ENCODE measurements at places on chromosomes 2 and 18.

DNA sequence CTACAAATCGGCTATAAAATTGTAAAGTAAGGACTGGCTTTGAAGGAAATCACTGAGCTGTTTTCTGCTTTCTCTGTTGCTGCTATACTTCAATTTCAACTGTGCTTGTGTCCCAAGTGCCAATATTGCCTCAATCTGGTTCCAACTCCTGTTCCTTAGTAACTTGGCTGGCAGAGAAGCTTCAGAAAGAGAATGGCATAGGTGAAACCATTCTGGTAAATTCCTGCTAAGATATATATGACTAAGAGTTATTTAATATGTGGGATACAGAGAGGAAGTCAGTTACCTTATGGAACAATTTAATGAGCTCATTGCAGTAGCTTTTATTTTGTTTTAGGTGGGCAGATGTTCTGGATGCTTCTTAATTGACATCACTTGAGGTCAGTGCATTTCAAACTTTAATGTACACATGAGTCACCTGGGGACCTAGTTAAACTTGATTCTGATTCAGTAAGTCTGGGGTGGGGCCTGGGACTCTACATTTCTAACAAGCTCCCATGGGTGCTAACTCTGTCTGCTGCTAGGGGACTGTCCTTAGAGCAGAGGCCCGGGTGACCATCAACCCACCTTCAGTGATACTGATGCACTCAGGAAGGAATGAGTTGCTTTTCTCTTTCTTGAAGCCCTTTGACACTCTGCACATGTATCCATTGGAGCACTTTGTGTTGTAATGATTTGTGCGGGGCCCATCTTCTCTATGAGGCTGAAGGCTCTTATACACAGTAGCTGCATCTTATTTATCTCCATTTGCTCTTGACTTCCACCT, 47.6 kb downstream of the LIPG start:
- DNase-seq, result peak; percentile 20

DNA sequence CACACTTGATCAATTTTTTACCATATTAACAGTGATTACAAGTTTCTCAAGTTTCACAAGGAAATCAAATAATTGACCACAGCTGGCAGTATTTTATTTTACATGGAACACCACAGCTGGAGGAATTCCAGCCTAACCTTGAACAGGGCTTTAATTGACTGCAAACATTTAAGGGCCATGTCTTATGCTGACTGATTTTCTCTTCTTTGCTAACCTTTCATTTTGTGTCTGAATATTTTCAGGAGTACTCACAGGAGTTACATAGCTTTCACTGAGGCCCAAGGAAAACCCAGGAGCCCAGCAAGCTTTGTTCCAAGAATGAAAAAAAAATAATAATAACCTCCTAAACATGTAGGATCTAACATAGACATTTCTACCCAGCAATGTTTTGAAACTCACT, 49.6 kb downstream of the FRZB start:
- DNase-seq, result peak; percentile 4

GRCh38 chr18:38386146-38386545, 820.5 kb upstream of the CELF4 start:
- DNase-seq, result no peak

DNA sequence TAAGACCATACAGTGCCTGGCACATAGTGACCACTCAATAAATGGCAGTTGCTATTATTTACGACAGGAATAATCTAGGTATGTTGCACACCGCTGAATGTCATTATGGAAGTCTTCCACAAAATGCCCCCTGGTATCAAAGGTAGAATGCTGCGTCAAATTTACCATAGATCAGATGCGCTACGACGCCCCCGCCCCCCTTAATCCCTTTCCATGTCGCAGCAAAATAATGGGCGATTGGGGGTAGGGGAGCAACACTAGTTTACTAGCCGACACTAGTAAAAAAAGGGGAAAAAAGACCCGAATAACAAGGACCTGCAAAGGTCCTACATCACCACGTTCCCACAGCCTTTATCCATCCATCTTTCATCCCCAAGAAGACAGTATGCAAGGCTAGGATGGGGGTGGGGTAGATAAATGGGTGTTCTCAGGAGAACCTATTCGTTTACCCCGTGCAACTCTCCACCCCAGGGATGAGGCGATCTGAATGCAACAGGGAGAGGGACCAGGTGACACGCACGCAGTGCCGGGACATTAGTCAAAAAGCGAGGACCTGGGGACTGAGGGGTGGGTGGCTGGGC, 455 bp downstream of the PREPL start:
- DNase-seq, result peak; percentile 19

DNA sequence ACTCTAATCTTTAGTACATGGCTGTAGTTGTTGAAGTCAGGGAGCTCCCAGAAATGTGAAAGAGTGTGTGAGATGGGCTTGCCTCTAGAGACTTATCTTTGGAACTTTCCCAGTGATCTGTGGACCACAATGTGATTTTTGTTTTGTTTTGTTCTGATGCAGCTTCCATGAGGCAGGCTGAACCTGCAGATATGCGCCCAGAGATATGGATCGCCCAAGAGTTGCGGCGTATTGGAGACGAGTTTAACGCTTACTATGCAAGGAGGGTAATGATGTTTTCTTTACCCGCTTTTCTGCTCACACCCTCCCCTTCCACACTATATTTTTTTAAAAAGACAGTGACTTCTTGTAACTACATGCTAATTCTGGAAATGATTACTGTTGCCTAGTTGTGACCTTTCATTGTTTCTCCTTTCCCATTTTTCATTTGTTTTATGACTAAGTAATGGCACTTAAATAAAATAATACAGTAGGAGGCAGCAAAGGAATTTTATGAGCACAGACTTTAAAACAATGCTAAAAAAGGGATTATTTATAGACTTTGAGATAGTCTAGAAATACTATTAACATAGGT, 29.3 kb downstream of the BCL2L11 start:
- DNase-seq, result peak; percentile 17

DNA sequence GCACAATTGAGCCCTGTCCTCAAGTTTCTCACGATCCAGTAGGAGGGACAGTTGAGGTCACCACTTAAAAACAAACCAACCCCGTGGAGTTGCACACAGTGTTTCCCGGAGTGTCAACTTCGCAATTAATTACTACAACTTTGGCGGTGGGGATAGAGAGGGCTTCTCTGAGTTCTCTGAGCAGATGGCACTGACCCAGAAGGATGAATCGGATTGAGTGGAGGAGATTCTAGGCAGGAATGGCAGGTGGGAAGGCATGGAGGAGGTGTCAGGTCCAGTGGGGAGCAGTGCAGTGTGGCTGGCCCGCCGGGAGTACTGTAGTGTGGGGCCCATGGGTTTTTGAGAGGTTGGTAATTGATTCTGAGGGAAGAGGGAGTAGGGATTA, 12.0 kb downstream of the SIX3 start:
- DNase-seq, result no peak

DNA sequence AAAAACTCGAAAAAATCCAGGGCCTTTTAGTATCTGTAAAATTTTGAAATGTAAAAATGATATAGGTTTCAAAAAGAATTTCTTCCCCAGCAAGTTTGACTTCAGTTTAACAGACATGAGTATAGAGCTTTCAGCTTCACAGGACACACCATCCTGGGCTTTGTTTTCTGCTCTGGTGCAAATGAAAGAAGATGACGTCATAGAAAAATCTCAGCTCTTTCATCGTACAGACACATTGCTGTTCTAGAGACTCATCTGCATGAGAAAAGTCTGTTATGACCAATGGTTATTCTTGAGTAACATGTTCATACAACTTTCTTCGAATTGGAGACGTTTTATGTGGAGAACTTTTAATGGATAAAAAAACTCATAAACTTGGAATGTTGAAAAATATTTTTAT, 111.7 kb upstream of the DYNAP start:
- no peak for DNase-seq

- DNase-seq, result no peak
These were observed 694.6 kb downstream of the CPS1 start for GRCh38 chr2:211251016-211251415.

DNA sequence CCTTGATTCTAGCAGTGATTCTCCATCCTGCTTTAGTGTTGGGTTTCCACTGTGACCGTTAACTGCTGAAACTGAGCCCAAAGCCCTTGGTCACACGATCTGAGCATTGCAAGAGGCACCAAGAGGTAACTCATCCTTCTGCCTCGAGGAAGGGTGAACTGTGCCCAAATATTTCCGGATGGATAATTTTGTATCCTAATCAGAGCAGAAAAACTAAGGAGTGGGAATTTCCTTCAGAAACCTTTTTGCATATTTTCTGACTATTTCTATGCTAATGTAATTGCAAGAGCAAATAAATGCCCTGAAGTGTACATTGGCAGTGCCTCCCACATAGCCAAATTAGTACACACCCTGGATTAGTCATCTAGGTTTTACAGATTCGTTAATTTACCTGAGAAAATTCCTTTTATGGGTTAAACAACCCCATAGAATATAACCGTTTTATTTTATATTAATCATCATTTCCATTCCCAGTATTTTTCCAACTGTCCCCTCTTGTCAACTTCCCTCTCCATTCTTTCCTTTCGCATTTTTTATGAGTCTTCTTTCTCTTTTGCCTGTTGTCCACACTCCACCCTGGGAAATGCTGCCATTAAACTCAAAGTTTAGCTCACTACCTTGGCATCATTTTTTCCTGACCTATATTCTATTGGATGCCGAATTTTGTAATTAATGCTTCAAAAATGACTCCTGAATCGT, 31.7 kb upstream of the COBLL1 start:
- DNase-seq, result no peak

DNA sequence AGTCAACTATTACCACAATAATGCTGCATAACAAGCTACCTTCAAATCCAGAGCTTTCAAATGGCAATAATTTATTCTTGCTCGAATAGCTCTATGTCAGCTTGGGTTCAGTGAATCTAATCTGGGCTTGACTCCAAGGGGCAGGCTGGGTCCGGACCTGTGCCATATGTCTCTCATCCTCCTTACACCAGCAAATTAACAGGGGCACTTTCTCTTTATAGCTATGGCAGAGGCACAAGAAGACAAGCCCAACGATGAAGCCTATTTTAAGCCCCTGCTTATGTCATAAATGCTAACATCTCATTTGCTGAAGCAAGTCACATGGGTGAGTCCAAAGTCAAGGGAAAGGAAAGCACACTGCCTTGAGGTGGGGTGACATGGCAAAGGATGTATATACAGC, 13.3 kb upstream of the ZNF521 start:
- DNase-seq, result no peak

GRCh38 chr2:7812231-7812995, 869.4 kb upstream of the ID2 start:
- DNase-seq, result peak; percentile 85

- DNase-seq, result no peak
These were observed 111.1 kb downstream of the COL4A4 start for GRCh38 chr2:227052879-227053278.

- no peak for DNase-seq
These were observed 22.3 kb upstream of the C1QL2 start for GRCh38 chr2:119180892-119181291.

- DNase-seq, result no peak
These were observed 34.7 kb upstream of the FAM136A start for GRCh38 chr2:70336552-70336951.

DNA sequence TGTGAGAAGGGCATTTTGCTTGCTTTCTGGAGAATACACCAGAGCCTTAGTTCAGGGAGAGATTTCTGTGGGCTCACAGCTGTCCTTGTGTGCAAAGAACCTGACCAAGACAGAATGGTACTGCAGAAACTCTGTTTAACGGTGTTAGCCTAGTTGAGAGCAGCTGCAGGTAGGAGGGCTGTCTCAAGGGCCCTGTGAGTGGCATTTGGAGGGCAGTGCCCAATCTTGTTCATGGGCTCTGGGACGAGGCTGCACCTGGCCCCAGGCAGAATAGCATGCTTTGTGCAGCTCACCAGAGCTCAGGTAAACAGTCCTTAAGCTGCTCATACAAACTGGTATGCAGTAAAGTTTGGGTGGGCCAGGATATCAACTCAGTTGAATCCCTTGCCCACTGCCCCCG, 16.9 kb upstream of the RGPD4 start:
- no peak for DNase-seq

- no peak for DNase-seq
These were observed 246.5 kb downstream of the GALR1 start for GRCh38 chr18:77495982-77496690.

- DNase-seq, result no peak
These were observed 34.2 kb upstream of the ACAA2 start for GRCh38 chr18:49847524-49847923.

DNA sequence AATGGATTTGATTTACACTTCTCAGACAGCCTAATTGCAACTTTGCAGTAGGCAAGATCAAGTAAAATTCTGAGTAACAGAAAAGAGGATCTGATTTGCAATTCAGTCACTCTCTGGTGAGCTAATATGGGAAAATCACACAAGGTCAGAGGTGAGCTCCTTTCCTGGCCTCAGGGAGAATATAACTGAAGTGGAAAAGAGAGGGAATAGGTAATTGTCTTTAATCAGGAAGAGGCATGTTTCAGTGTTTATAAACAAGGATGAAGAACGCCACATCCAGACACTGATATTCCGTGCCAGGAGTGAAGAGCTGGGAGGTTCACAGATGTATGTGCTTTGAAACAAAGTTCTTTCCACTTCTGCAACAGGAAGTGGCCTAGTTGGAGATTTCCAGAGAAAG, 127.1 kb downstream of the ETAA1 start:
- no peak for DNase-seq

DNA sequence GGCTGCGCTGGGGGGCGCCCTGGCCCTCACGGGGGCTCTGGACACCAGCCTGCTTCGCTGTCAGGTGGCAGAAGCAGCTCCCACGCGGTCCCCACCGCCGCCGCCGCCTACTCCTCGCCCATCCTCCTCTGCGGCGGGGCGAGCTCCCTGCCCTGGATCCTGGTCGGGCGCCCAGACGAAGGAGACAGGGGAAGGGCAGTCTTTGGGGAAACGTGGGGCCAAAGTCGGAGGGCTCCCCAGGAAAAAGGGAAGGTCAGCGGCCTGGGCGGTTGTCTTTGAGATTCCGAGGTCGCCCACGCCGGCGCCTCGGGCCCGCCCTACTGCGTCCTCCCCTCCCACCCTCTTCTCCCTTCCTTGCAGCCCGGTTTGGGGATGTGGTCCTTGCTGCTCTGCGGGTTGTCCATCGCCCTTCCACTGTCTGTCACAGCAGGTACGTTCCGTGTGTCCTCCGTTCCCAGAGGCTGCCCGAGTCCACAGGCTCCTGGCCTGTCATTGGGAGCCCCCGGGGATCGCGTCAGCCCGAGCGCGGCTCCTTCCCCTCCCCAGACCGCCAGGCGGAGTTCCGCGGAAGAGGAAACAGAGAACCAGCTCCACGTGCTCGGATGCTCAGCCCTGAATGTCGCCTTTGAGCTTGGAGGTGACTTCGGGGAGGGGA, 800 bp downstream of the IL1RL2 start:
- peak; percentile 48 for DNase-seq

DNA sequence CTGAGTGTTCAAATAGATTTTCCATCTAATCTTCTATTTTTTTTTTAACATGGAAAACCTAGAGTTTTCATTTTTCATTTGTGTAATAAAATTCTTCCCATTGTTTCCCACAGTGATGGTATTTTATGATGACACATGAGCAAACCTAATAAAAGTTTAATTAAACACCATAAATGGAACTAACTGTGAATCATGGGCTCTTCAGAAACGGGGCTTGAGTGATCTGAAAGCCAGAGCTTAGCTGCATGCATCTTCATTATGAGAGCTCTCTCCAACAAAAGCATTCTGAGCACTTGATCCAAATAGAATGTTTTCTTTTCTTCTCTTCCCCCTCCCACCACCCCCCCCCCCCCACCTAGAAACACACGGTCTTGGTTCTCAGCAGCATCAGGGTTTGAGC, 82.1 kb upstream of the REV1 start:
- DNase-seq, result peak; percentile 59

Measured in fibroblast of skin of back (primary cell).